RPMI7951 (cell line): ENCODE measurements at places on chromosomes 3 and 15. TPM values are rescaled to one million over a fixed set of nuclear protein-coding genes. Genes with fewer than 3 reads are reported as not detected.

Gene SI
- total RNA-seq = not detected in 2 replicates

Gene ARIH1
- total RNA-seq = 16.7 and 29.6 TPM in 2 replicates

Gene RTP1
- not detected in 2 replicates for total RNA-seq

Gene SENP5
- total RNA-seq = 34.8 and 48.2 TPM in 2 replicates

Gene ZDHHC19
- total RNA-seq = not detected in 2 replicates

Gene CCDC39
- not detected in 2 replicates for total RNA-seq

Gene RTP3
- not detected in 2 replicates for total RNA-seq

Gene ACKR2
- not detected in 2 replicates for total RNA-seq

Gene ATP13A4
- total RNA-seq = not detected in 2 replicates

Gene TRIM59
- total RNA-seq = 11.9 and 19.7 TPM in 2 replicates

Gene ZDHHC23
- total RNA-seq = 1.3 and 1.6 TPM in 2 replicates

Gene EFCAB12
- 0.20 TPM in 1 of 2 replicates, not detected in the other for total RNA-seq

Gene MASP1
- total RNA-seq = not detected in 2 replicates

Gene GOLGA6L7
- not detected in 2 replicates for total RNA-seq

Gene PRR20G
- total RNA-seq = not detected in 2 replicates

Gene SEMA6D
- total RNA-seq = 1.4 and 1.6 TPM in 2 replicates

Gene CDC25A
- 13.5 and 16.9 TPM in 2 replicates for total RNA-seq

Gene LTF
- 0.49 and 0.72 TPM in 2 replicates for total RNA-seq

Gene CCDC54
- total RNA-seq = not detected in 2 replicates

Gene TM4SF18
- 5.2 and 5.8 TPM in 2 replicates for total RNA-seq

Gene CSTA
- 0.72 and 0.78 TPM in 2 replicates for total RNA-seq

Gene AMOTL2
- 13.1 and 15.1 TPM in 2 replicates for total RNA-seq

Gene GHSR
- total RNA-seq = not detected in 2 replicates

Gene PRICKLE2
- 9.8 and 15.0 TPM in 2 replicates for total RNA-seq

Gene SLC28A1
- not detected in 2 replicates for total RNA-seq

Gene PIF1
- 13.8 and 19.5 TPM in 2 replicates for total RNA-seq

Gene ALDH1L1
- not detected in 2 replicates for total RNA-seq

Gene ZPLD1
- 0.20 TPM in 1 of 2 replicates, not detected in the other for total RNA-seq

Gene NPAP1
- not detected in 2 replicates for total RNA-seq

Gene HIGD2B
- not detected in 2 replicates for total RNA-seq

Gene GHRL
- not detected in 2 replicates for total RNA-seq

Gene THSD4
- total RNA-seq = 25.2 and 26.3 TPM in 2 replicates

Gene MORC1
- total RNA-seq = not detected in 2 replicates

Gene IGDCC3
- total RNA-seq = not detected in 2 replicates

Gene CDHR4
- not detected in 2 replicates for total RNA-seq

Gene CD96
- 2.2 and 4.2 TPM in 2 replicates for total RNA-seq

Gene MOBP
- not detected in 2 replicates for total RNA-seq

Gene C2CD4A
- total RNA-seq = not detected in 2 replicates

Gene CILP
- total RNA-seq = 0.10 TPM in 1 of 2 replicates, not detected in the other

Gene IGF1R
- total RNA-seq = 3.0 and 5.9 TPM in 2 replicates

Gene EPHB1
- 1.6 and 2.6 TPM in 2 replicates for total RNA-seq

Gene MRAS
- 23.5 and 29.6 TPM in 2 replicates for total RNA-seq

Gene PFN2
- total RNA-seq = 281 and 309 TPM in 2 replicates
